Left kidney (tissue), 8 donors: ENCODE measurements at places on chromosomes 2 and 18. TPM values are rescaled to one million over a fixed set of nuclear protein-coding genes. Genes with fewer than 3 reads are reported as not detected.

The APOB gene
- 5.3 TPM for polyA plus RNA-seq

The CHRND gene
- polyA plus RNA-seq: 0.96 TPM

The TUBA3E gene
- 0.18 TPM for polyA plus RNA-seq

The KYNU gene
- polyA plus RNA-seq: 5.3 TPM

The RSAD2 gene
- polyA plus RNA-seq: 5.3 TPM
